ENCODE measurements at places on chromosomes 11 and 22. TPM values are rescaled to one million over a fixed set of nuclear protein-coding genes. Genes with fewer than 3 reads are reported as not detected.

MMP13 gene
- polyA plus RNA-seq: not detected

CCDC81 gene
- polyA plus RNA-seq: 0.26 TPM

OR52N1 gene
- polyA plus RNA-seq: not detected

CXCR5 gene
- 0.58 TPM for polyA plus RNA-seq

FOLR1 gene
- 0.37 TPM for polyA plus RNA-seq

DBX1 gene
- not detected for polyA plus RNA-seq

VPS26B gene
- 19.9 TPM for polyA plus RNA-seq

OR5B21 gene
- not detected for polyA plus RNA-seq

ADAMTS8 gene
- 0.29 TPM for polyA plus RNA-seq

WBP2NL gene
- 0.66 TPM for polyA plus RNA-seq

PLEKHB1 gene
- 11.8 TPM for polyA plus RNA-seq

OSM gene
- polyA plus RNA-seq: 0.22 TPM

ZNF214 gene
- 0.22 TPM for polyA plus RNA-seq

SUN2 gene
- 112 TPM for polyA plus RNA-seq

SOX6 gene
- polyA plus RNA-seq: 4.9 TPM

SHISA8 gene
- polyA plus RNA-seq: 3.5 TPM

BIRC3 gene
- 1.1 TPM for polyA plus RNA-seq

FOSL1 gene
- 2.0 TPM for polyA plus RNA-seq

PIWIL4 gene
- 2.6 TPM for polyA plus RNA-seq

ACRV1 gene
- not detected for polyA plus RNA-seq

YPEL1 gene
- 4.2 TPM for polyA plus RNA-seq

OR8A1 gene
- polyA plus RNA-seq: not detected

TP53I11 gene
- 26.9 TPM for polyA plus RNA-seq

FAM180B gene
- not detected for polyA plus RNA-seq

C11orf87 gene
- polyA plus RNA-seq: not detected

CREB3L1 gene
- 9.7 TPM for polyA plus RNA-seq

RAG1 gene
- 0.26 TPM for polyA plus RNA-seq

CRKL gene
- 33.7 TPM for polyA plus RNA-seq

MYO7A gene
- polyA plus RNA-seq: 5.0 TPM

ARFIP2 gene
- polyA plus RNA-seq: 36.8 TPM

LRRC32 gene
- polyA plus RNA-seq: 215 TPM

PAMR1 gene
- polyA plus RNA-seq: 5.7 TPM

SLC7A4 gene
- not detected for polyA plus RNA-seq

FDXACB1 gene
- polyA plus RNA-seq: 0.86 TPM

CCDC73 gene
- 0.01 TPM for polyA plus RNA-seq

PTGDR2 gene
- polyA plus RNA-seq: 0.57 TPM

VSIG10L2 gene
- 0.35 TPM for polyA plus RNA-seq

EIF3D gene
- 180 TPM for polyA plus RNA-seq
